ENCODE measurements at places on chromosomes 2 and 18. TPM values are rescaled to one million over a fixed set of nuclear protein-coding genes. Genes with fewer than 3 reads are reported as not detected.

Gene ZNF2
- 0.57 TPM for total RNA-seq

Gene CHRND
- not detected for total RNA-seq

Gene CRYBA2
- total RNA-seq: not detected

Gene ACVR1
- 37.4 TPM for total RNA-seq

- H3K27ac ChIP-seq: no peak overlapping the region
- H3K4me3 ChIP-seq: no peak overlapping the region
- DNase-seq: no peak
- H3K4me1 ChIP-seq: peaks cover 24% of the 10 kb centered on the region
- peaks cover 12% of the 10 kb centered on the region for H3K36me3 ChIP-seq
Observed at GRCh38 chr2:168139852-168140251, 107.5 kb downstream of the STK39 start.

GRCh38 chr2:36530983-36531354, 67.0 kb downstream of the FEZ2 start:
- DNase-seq: no peak
- no peaks in the 10 kb centered on the region for H3K4me1 ChIP-seq
- H3K36me3 ChIP-seq: no peaks in the 10 kb centered on the region
- H3K27ac ChIP-seq: no peak overlapping the region
- no peak overlapping the region for H3K4me3 ChIP-seq
- H3K27me3 ChIP-seq: no peaks in the 10 kb centered on the region

DNA sequence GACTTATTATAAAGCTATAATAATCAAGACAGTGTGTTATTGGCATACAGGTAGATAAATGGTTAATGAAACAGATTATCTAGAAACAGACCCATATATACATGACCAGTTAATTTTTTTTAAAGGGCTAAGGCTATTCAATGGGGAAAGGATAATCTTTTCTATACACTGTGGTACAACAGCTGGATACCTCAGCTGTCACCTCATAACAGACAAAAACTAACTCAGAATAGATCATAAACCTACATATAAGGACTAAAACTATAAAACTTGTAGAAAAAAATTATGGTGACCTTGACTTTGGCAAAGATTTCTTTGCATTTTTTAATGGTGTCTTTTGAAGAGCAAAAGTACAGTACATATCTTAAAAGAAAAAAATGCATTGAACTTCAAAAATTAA, 30.2 kb downstream of the MAP3K2 start:
- H3K27me3 ChIP-seq: no peaks in the 10 kb centered on the region
- no peaks in the 10 kb centered on the region for H3K36me3 ChIP-seq
- DNase-seq: no peak
- no peak overlapping the region for H3K4me3 ChIP-seq
- H3K27ac ChIP-seq: peak overlapping the region; percentile 62

DNA sequence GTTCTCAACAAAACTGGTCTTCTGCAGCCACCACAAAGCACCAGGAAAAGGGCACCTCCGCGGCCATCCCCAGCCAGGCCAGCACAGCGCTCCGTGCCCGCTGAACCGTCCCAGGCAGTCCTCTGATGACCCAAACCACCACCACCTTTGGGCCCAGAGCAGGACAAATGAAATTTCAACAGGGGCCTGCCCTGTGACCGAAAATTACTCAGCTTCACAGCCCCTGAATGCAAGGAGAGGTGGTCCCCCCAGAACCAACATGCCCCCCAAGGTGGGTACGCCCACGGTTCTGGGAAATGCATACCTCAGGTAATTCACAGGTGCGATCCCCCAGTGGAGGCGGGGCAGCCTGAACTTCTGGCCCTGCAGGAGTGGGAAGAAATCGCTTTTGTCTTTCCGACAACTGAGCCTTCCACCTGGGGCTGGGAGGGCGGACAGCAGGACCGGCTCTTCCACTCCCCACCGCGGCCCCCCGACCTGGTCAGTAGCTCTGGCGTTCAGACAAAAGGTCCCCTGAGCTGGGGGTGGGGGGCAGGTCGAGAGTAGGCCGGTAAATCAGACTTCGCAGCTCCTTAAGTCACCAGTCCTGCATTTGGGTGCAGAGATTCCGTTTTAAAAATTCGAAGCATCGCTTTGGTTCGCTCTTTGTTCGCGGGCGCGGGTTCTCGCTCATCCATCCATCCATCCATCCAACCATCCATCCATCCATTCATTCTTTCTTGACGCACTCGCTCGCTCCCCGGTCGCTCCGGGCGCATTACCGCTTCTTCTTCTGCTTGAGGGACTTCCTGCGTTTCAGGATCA, 1.4 kb downstream of the ARL4C start:
- DNase-seq: no peak
- peak overlapping the region; percentile 99 for H3K27ac ChIP-seq
- H3K4me3 ChIP-seq: peak overlapping the region; percentile 96
- H3K27me3 ChIP-seq: peaks cover 6% of the 10 kb centered on the region
- H3K4me1 ChIP-seq: peaks cover 52% of the 10 kb centered on the region

DNA sequence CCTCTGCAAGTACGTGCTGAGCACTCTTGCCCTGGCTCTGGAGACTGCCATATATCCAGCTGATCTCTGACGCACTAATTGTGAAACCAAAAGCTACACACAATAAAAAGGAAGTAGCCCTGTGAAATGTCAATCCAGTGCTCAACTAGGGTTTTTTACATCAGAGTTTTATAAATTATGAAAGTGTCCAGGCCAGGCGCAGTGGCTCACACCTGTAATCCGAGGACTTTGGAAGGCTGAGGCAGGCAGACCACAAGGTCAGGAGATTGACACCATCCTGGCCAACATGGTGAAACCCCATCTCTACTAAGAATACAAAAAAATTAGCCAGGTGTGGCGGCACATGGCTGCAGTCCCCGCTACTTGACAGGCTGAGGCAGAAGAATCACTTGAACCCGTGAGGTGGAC, 24.5 kb upstream of the PEX13 start:
- DNase-seq: no peak
- H3K27ac ChIP-seq: peak overlapping the region; percentile 86
- H3K4me1 ChIP-seq: peaks cover 6% of the 10 kb centered on the region
- H3K36me3 ChIP-seq: no peaks in the 10 kb centered on the region
- peak overlapping the region; percentile 47 for H3K4me3 ChIP-seq
- H3K27me3 ChIP-seq: no peaks in the 10 kb centered on the region

DNA sequence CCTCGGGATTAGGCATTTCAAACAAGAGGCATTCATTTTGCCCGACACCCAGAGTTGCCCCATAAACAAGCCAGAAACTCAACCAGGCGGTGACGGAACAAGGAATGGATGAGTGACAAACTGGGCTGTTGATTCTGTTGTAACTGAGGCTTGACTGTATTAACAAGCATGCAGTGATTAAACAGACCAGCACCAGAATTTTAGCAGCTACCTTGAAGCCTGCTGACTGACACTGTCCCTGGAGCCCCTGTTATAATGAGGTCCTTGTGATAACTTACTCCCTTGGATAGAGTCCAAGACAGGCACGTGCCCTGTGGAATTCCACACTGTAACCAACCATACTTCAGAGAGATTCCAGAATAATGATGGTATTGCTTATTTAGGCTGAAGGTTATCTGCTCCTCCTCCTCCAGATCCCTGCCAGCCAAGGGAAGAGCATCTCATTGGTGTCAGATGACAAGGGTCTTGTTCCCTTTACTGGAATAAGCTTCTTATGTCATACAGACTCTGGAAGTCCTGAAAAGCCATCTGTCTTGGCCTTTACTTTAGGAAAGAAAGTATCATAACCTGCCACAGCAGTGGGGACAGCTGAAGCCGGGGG, 97.1 kb upstream of the RMDN2 start:
- H3K4me1 ChIP-seq: peaks cover 16% of the 10 kb centered on the region
- no peak for DNase-seq
- peak overlapping the region; percentile 29 for H3K27ac ChIP-seq
- H3K27me3 ChIP-seq: no peaks in the 10 kb centered on the region
- H3K4me3 ChIP-seq: no peak overlapping the region
- H3K36me3 ChIP-seq: no peaks in the 10 kb centered on the region

- peaks cover 5% of the 10 kb centered on the region for H3K27me3 ChIP-seq
- no peak for DNase-seq
- H3K27ac ChIP-seq: no peak overlapping the region
- no peak overlapping the region for H3K4me3 ChIP-seq
- H3K36me3 ChIP-seq: no peaks in the 10 kb centered on the region
Observed at GRCh38 chr2:33209976-33210375, 263.2 kb downstream of the LTBP1 start.

- no peak for DNase-seq
- peaks cover 3% of the 10 kb centered on the region for H3K36me3 ChIP-seq
- no peak overlapping the region for H3K4me3 ChIP-seq
Observed at GRCh38 chr2:233912691-233913423, 4.3 kb upstream of the TRPM8 start.

GRCh38 chr18:10235661-10235952, 218.8 kb upstream of the APCDD1 start:
- H3K4me3 ChIP-seq: no peak overlapping the region
- H3K4me1 ChIP-seq: no peaks in the 10 kb centered on the region
- no peaks in the 10 kb centered on the region for H3K27me3 ChIP-seq
- no peak for DNase-seq
- H3K27ac ChIP-seq: no peak overlapping the region

GRCh38 chr2:193965263-193965662, 1691.8 kb upstream of the SLC39A10 start:
- no peak overlapping the region for H3K27ac ChIP-seq
- H3K4me1 ChIP-seq: no peaks in the 10 kb centered on the region
- no peaks in the 10 kb centered on the region for H3K27me3 ChIP-seq
- DNase-seq: no peak
- H3K36me3 ChIP-seq: no peaks in the 10 kb centered on the region

All from T-helper 17 cell (primary cell).